ENCODE measurements at places on chromosomes 12 and 14. TPM values are rescaled to one million over a fixed set of nuclear protein-coding genes. Genes with fewer than 3 reads are reported as not detected.

- DNase-seq: no peak
These were observed 16.1 kb downstream of the HCAR2 start for GRCh38 chr12:122687086-122687485.

- DNase-seq: no peak
These were observed 291.4 kb downstream of the NAV3 start for GRCh38 chr12:78121969-78122610.

PTHLH gene
- total RNA-seq: not detected

KRT6C gene
- total RNA-seq: not detected

DNA sequence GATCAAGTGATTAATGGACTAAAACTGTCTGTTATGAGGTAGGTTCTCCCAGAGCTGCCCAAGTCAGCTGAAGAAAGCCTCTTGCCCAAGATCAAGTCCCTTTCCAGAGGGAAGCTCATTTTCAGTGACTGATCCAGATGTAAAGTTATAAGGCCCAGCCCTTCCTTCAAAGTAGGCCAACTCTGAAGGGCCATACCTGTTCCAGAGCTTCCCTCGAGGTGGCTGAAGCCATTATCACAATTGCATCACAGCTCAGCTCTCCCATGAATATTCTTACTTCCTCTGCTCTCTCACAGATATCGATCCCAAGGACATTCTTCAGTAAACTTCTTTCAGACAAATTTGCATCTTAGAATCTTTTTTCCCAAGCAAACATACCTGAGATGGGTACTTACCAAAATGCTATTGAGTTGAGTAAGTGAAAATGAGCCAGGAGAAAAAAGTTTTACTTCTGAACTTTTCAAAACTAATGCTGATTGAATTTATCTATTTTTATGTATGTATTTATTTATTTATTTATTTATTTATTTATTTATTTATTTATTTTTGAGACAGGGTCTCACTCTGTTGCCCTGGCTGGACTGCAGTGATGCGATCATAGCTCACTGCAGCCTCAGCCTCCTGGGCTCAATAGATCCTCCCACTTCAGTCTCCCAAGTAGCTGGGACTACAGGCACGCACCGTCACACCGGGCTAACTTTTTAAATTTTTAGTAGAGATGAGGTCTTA lies 42.6 kb upstream of the USP15 start:
- DNase-seq: no peak

- no peak for DNase-seq
These were observed 54.2 kb downstream of the RCOR1 start for GRCh38 chr14:102646615-102647014.

DNA sequence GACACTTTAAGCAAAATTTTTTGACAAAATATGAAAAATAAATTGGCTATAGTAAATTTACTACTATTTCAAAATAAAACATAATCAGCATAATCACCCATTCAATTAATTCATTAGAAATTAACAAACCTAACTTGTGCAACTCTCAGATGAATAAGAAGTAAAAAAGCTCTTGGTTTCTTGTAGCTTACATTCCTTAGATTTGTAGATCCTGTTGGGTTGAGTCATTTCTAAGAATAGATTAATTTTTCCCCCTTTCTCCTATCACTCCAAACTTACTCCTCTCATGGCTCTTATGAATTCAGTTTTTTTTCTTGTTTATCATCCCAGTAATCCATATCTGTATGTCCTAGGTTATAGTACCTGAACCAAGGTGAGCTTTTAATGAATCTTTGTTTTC lies 230.9 kb upstream of the LRIG3 start:
- no peak for DNase-seq

DNA sequence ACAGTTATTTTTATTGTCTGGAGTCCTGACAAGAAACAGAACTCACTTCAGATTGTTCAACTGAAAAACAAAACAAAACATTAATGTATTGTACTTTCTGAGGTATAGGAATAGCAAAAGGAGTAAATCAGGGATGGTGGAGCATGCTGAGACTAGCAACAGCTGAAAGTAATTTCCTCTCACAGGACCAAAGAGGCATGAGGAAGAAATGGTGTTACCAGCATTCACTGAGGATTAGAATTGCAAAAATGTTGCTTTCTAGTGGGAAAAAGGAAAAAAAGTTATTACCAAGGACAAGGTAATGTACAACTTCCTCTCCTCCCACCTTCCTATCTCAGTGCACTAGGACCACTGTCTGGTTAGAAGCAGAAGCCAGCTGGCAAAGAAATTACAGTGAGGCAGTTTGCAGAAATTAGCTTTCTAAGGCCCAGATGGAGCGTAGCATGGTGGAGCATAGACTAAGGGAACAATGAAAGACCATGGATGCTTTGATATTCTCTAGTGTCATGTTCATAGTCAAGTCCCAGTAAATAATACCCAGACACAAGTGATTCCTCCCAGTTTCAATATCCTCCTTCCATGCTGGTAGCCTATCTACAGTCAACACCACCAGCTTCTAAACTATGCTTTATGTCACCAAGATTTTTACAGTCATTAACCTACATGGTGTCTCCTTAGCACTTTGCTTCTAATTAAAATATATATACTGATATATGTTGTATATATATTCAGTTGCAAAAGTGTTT lies 133.7 kb upstream of the DCN start:
- no peak for DNase-seq

CLEC4A gene
- total RNA-seq: not detected

SIRT4 gene
- total RNA-seq: 1.2 TPM

- DNase-seq: no peak
These were observed 176.3 kb upstream of the FKBP4 start for GRCh38 chr12:2618291-2618995.

SLC6A15 gene
- not detected for total RNA-seq

SLC25A47 gene
- total RNA-seq: not detected

- DNase-seq: no peak
These were observed 22.1 kb downstream of the OR10P1 start for GRCh38 chr12:55658635-55659391.

AQP6 gene
- total RNA-seq: not detected

GRCh38 chr14:76067536-76067935 lies 82.0 kb downstream of the IFT43 start:
- DNase-seq: no peak

- no peak for DNase-seq
These were observed 123.4 kb downstream of the KSR2 start for GRCh38 chr12:117845271-117845904.

DNA sequence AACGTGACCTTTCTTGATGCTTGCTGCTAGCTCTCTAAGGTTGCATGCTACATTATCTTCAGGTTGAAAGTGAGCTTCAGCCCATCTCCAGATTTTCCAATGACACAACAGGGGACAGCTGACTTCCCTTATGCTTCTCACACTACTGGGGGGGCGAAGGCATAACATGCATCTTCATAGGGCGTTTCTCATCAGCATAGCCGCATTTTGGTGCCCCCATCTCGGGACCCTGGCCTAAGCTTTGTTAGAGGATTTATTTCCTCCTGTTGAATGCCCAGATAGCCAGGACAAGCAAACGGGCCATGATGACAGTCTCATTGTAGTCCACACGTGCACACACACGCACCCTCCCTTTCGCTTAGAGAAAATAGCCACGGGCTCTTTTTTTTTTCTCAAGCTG lies 30.7 kb downstream of the SSPN start:
- DNase-seq: no peak

DNA sequence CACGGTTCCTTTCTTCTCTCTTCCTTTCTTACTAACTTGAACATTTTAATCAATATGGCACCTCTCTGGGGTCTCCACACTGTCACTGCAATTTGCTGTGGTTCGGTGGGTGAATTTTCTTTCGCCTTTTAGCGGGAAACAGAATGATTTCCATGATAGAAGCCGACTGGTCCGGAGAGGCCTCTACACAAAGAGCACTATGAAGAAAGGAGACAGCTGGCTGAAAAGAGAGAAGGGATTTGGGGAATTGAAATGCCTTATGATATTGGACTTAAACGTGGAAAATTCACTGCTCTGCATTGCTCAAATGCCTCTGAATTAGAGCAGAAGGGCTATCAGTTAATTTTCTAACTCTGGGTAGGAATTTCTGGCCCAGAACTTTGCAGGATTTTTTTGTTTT lies 55.9 kb downstream of the KCNA5 start:
- DNase-seq: no peak

RNASE8 gene
- total RNA-seq: not detected

DNA sequence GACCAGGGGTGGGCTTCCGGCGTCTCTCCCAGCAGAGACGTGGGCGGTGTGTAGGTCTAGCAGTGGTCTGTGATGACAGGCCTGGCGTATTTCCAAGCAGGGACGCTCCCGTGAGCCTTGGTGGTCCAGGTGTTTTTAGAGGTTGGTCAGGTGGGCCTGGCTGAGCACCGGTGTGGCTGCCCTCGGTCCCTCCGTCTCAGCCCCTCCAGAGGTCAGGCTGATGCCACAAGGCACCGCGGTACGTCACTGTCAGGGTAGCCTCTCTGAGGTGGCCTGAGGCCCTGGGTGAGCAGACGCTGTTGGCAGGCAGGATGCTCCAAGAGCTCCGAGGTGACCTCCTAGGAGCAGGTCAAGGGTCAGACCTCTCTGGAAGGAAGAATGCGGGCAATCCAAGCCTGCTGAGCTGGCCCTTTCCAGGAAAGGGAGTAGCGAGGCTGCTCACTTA lies 13.6 kb downstream of the MTA1 start:
- DNase-seq: no peak

OR10G3 gene
- total RNA-seq: not detected

GRCh38 chr12:75738486-75738885 lies 227.1 kb upstream of the KRR1 start:
- no peak for DNase-seq

GDF3 gene
- total RNA-seq: not detected

DNA sequence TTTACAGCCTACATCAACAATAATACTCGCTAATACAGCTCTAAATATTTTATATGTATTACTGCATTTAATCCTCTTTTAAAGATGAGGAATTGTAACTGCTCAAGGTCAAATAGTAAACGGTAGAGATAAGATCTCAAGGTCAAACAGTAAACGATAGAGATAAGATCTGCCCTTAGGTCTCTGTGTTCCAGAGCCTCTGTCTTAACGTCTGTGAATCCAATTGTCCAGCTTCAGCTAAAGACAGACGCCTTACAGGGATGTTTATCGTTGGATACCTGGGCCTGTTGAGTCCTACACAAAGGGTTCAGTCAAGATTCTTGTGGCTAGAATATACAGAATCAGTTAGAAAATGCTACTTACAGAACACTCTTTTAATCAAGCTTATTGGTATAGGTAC lies 20.0 kb downstream of the PYGL start:
- DNase-seq: no peak

GRCh38 chr12:11233532-11233931 lies 36.0 kb downstream of the PRB3 start:
- no peak for DNase-seq

FLVCR2 gene
- total RNA-seq: 2.3 TPM

GRCh38 chr12:117867348-117867747 lies 101.4 kb downstream of the KSR2 start:
- DNase-seq: no peak

CLEC2A gene
- total RNA-seq: not detected

- DNase-seq: no peak
These were observed 850 bp downstream of the SMOC1 start for GRCh38 chr14:69880044-69880487.

HOXC12 gene
- not detected for total RNA-seq
